ENCODE measurements at places on chromosomes 2 and 18.

GRCh38 chr2:154589514-154589913, 109.0 kb upstream of the KCNJ3 start:
- no peak for DNase-seq

- peak; percentile 63 for DNase-seq
Measured at GRCh38 chr2:8475349-8476031, 206.4 kb upstream of the ID2 start.

GRCh38 chr2:200159357-200159707, 147.2 kb upstream of the SPATS2L start:
- no peak for DNase-seq

DNA sequence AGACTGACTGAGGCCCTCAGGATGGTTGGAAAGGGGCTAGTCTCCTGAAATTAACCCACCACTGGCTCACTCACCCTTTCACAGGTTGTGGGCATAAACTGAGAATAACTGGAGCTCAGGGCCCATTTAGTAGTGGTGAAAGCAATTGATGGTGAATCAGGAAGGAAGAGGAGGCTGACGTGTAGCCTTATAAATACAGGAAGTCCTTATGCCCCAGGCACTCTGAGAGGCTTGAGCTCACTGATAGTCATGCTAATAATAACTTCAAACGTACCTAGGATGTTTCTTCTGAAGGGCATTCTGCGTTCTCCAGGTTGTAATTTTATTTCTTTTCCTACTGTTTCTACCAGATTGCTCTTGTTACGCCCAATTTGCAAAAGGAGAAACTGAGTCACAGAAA, 328.4 kb downstream of the CLIP4 start:
- no peak for DNase-seq

DNA sequence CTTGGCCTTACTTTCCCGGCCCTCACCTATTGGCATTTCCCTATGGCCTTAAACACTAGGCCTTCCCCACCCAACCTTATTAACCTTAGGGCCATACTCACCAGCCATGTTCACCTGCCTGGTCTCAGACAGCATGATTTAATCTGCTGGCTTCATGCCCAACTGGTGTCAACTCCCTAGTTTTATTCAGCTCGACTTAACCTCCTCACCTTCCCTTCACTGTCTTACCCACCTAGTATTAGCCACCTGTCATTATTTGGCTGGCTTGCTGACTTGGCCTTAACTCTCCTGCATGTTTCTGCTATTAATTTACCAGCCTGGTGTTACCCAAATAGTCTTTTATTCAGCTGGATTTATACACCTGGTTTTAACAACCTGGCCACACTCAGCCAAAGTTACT, 136.0 kb upstream of the ZSWIM2 start:
- no peak for DNase-seq

- DNase-seq: no peak
Measured at GRCh38 chr18:47986620-47987387, 56.3 kb upstream of the SMAD2 start.

GRCh38 chr2:241216211-241216761, 27.8 kb downstream of the ANO7 start:
- DNase-seq: no peak

DNA sequence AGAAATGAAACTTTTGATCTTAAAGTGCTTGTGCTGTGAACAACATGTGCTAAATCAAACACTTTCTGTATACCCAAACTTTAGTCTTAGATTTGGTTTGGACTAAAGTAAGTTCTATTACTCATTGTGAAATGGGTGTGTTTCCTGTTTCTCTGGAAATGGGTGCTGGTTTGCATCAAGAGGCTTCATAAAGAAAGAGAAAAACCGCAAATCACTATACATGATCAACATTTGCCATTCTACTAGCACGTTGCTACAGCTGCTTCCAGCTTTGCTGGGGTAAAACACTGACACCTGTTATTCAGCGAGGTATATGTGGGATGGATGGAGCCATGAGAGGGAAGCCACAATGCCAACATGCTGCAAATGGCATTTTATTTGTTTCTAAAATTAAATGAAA, 547.0 kb upstream of the ACVR2A start:
- no peak for DNase-seq

DNA sequence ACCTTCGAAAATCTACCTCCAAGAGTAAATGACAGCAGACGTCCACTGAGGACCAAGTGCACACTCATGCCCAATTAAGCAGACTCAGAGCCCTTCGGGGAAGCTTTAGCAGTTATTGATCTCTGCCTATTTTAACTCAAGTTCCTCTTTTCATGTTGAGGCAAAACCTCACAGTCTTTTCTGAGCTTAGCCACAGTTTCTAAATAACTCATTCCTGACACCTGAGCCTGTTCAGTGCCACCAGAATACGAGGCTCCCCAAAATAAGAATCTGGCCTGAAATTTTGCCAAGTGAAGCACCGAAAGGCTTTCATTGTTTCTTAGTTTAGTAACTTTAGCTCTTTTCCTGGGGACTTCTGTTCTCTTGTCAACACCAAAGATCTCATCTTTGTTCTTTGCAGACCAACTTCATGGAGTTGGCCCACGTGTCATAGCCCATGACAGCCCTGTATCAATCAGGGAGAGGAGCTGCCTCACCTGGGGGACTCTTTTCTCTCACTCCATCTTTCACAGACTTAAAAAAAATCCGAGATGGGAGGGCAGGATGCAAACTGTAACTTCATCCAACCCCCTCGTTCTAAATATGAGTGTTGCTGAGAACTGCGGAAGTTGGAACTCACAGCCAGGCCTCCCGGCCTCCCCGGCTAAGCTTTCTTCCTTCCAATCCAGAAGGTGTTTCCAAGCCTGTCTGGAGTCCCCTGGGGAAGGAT, 22.2 kb downstream of the INPP5D start:
- DNase-seq: peak; percentile 45

DNA sequence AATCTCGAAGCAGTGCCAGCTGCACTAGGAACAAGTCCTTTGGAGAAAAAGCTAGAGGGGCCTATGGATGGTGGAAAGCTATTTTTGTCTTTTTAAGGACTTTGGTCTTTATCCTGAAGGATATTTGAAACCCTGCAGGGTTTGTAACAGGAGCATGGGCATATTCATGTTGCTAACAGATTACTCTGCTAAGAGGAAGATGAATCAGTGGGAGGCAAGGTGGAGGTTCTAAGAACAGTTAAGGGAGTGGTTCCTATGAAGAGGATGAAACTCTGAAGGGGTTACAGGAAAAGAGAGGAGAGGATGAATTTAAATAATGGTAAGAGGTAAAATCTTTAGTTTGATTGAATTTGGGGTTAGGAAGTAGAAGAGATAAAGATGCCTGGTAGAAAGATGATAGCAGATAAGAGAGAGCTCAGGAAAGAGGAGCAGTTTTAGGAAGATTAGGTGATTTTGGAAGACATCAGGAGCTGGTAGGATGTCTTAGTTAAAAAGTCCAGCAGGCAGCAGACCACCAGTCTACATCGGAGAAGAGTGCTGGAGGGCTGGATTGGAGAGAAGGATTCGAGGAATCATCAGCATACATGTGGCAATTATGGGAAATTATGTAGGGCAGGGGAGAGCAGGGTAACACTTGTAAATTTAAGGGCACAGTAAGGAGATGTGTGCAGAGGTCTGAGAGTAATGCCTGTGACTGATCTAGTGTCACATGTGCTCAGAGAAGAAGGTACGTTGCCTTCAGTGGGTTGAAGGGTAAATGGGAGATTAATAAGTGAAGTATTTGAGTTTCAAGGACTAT, 39.3 kb upstream of the C1GALT1C1L start:
- no peak for DNase-seq

DNA sequence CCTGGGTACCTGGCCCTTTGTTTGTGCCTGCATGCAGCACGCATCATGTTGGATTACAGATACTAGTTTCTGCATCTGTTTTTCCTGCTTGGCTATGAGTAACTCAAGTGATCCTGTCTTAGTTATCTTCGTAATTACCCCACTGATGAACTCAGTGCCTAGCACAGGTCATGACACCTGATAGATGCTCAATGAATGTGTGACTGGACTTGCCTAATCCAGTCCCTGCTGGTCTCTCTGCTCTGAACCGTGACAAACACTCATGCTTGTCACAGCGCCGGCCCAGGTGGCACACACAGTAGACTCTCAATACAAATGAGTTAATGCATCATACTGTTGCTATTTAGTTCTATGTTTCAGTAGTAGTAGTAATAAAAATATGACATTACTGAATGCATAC, 31.2 kb upstream of the NTSR2 start:
- DNase-seq: no peak

- DNase-seq: peak; percentile 70
Measured at GRCh38 chr2:130920415-130921163, 83.9 kb downstream of the ARHGEF4 start.

DNA sequence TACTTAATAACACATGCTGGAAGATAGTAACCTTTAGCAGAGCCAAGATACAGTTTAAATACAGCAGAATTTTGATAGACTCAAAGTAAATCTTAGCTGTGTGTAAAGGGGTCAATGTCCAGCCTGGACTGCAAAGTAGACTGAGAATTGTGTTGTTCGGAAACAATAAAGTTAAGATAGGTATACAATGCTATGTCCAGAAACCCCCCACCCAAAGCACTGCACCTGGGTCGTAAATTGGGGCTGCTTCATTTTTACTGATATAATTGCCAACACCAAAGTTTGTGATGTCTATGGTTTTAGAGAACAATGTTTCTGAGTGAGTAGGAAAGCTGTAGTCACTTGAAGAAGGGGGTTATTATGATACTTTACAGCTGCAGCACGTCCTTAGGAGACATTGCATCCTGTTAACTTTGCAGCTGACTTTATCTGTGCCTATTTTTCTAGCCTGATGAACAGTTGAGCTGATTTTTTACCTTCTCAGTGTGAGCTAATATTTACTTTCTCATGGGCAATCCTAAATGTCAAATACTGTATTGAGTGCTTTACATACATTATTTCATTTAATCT, 4.3 kb upstream of the NCOA1 start:
- no peak for DNase-seq

DNA sequence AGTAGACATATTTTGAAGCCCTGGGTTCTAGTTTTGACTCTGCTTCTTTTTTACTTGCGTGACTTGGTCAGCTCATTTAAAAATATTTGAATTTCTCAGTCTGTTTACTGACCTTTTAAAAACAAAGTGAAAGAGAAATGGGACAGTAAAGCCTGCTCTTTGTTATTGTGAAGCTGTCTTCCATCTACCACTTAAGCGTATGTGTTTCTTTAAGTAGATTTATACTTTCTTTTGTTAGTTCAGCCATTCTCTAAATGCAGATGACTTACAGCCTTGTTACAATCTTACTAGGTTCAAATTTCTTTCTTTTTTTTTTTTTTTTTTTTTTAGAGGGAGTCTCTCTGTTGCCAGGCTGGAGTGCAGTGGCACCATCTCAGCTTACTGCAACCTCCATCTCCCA, 79.5 kb downstream of the UBR3 start:
- no peak for DNase-seq

DNA sequence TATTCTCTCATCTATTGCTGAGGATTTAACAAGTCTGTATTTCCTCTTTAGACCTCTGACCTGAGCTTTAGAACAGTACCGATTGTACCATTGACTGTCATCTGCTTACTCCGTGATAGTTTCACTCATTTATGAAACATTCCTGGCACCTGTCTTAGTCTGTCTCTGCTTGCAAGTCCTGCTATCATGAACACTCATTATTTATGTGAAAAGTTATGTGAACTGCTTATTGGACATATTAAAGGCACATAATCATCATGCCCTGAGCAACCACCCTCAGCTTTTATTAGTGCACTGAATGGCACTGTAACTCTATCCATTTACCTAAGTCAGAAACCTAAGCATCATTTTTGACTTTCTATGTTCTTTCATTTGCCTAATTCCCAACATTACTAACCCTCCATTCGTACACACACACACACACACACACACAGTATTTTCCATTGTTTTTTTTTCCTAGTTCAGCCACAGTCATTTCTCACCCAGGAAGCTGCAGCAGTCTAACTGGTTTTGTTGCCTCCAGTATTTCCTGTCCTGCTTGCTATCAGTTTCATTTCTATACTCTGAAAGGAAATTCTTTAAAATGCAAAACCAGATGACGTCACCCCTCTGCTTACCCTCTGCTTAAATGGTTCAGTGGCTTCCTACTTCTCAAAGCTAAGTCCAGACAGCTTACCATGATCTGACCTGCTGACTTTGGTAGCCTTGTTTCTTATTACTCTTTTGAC, 146.1 kb downstream of the HAUS1 start:
- no peak for DNase-seq

- DNase-seq: no peak
Measured at GRCh38 chr2:160381425-160381951, 112.1 kb downstream of the RBMS1 start.

DNA sequence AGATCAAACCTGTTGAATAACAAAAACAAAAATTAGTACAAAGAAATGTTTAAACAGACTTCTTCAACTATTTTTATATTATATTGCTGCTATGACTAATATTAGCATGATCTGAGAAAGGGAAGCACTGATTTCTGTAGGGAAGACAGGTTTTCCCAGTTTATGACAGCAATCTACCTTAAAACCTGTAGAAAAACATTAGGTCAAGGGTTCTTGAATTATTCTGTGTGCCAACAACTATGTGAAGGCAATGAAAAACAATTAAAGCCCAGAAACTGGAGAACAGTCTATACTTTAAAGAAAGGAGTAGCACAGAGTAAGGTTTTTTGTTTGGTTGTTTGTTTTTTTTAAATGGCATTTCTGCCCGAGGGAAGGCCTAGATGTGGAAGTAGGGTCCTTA, 23.3 kb downstream of the PUM2 start:
- no peak for DNase-seq

DNA sequence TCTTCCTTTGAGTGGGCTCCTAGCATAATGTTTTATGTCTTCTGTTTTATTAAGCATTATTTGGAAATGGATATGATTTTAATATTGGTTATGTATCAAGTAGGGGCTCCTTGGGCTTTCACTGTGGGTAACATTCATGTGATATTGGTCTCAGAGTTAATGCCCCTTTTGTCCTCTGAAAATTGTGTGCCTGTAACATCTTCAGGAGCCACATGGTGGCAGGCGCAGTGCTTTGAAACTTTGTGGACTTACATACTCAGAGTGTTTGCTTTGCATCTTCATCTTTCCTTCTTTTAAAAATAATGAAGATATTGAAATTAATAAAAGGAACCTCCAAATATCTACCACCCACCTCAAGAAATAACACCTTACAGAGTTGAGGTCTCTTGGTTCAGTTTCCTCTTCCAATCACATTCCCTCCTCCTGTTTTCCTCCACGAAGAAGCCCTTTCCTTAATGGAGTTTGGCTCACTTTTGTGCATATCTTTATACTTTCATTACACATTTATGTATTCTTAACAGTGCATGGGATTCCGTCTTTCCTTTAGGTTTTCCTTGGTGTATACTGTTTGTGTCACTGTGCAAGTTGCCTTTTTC, 73.5 kb downstream of the LIMS1 start:
- no peak for DNase-seq

- no peak for DNase-seq
Measured at GRCh38 chr2:31337860-31338259, 76.7 kb downstream of the XDH start.

GRCh38 chr2:223041527-223042109, 10.4 kb upstream of the KCNE4 start:
- no peak for DNase-seq
